ENCODE measurements at places on chromosomes 5 and 9.

DNA sequence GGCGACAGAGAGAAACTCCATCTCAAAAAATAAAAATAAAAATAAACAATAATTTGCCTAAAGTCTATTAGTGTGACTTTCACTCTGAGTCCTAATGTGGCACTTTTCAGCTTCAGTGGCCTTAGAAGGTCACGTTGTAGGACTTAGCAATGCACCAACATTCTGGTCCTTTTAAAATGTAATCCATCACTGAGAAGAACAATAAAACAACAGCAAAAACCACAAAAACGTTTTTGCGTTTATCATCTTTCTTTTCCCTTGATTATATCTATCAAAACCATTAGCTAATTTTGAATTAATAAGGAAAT is 190.1 kb upstream of the ZNF608 start:
- DNase-seq = no peak

- no peak for DNase-seq
Observed at GRCh38 chr5:58486290-58486689, 4.9 kb upstream of the GAPT start.

GRCh38 chr5:173626505-173626820 is 10.0 kb upstream of the BOD1 start:
- no peak for DNase-seq

DNA sequence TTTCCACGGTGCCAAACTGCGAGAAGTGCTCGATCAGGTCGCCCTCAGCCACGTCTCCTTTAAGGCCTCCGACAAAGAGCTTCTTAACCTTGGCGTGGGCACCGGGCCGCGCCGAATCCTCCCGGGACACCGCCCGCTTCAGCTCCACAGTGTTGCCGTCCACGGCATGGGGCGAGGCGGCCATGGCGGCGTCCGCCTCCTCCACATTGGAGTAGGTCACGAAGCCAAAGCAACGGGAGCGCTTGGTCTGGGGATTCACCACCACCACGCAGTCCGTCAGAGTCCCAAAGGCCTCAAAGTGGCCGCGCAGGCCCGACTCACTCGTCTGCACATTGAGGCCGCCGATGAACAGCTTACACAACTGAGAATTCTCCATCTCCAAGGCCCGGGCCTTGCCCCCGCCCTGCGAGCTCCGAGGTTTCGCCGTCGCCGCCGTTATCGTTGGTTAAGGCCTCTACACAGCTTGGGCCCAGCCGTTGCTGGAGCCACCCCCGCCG is 424 bp downstream of the HNRNPA0 start:
- peak; percentile 16 for DNase-seq

- DNase-seq = no peak
Observed at GRCh38 chr5:44511596-44511995, 122.4 kb upstream of the FGF10 start.

GRCh38 chr5:39411061-39411460 is 13.7 kb downstream of the DAB2 start:
- DNase-seq = no peak

GRCh38 chr9:92764988-92765936 is 629 bp upstream of the BICD2 start:
- peak; percentile 96 for DNase-seq

DNA sequence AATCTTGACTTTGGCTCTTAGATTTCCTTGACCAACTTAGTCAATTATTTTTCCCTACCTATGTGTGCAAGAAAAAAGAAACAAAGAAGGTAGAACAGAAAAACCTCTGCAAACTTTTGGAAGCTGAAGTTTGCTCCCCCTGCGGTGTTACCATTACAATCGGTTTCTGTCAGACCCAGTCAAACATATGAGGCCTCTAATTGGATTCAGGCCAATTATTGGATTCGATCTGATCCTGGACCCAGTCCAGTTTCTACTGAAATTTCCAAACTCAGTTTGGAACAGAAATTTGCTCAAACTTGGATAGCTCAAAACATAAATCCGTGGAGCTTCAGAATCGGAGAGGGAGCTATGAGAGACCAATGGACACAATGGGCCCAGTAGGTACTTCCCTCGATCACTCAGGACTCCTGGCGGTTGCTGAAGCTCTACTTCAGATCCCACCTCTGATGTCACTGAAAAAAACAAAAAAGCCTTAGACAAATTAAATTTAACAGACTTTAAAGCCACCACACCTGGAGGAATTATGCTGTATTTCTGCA is 523.9 kb downstream of the DMRTA1 start:
- no peak for DNase-seq

DNA sequence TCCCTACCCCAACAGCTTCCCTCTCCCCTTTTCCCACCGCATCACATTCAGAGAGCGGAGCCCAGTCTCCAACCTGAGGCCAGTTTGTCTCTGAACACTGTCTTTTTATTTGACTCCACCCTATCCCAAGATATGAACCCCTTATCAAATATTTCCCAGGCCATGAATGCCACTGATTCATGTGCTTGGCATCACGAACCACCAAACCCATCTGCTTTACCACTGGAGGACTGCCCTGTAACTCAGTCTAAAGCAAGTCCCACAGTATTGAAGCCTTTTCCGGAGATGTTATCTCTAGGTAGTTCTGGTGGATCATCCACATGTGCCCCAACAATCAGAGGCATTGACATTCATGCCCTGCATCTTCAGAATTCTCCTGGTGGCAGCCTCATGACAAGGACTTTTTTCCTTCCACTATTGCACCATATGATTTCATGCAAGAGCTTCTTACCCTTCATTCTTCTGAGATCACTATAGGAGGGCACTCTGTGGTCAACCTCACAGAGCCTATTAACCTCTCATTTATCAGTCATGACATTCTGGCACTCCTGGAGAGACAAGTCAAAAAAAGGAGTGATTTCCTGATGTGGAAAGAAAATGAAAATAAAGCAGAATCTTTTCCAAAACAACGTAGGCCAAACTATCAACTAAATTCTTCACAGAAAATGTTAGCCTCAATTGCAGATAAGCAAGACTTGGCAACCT is 12.3 kb upstream of the SPATA31D4 start:
- DNase-seq = no peak

DNA sequence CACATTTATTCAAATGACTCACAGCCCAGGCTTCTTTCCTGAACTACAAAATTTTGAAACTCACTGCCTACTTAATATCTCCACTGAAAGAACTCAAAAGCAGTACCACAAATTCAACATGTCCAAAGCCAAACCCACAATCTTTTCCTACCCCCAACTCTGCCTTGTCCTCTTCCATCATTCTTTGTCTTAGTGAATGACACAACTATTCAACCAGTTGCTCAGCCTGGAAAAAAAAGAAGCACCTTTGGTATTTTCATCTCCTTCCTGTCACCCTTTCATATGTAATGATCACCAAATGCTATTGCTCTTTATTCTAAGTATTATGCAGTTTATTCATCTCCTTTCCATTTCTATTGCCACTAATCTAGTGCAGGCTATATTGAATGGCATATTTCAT is 216.3 kb downstream of the TMEM232 start:
- no peak for DNase-seq

DNA sequence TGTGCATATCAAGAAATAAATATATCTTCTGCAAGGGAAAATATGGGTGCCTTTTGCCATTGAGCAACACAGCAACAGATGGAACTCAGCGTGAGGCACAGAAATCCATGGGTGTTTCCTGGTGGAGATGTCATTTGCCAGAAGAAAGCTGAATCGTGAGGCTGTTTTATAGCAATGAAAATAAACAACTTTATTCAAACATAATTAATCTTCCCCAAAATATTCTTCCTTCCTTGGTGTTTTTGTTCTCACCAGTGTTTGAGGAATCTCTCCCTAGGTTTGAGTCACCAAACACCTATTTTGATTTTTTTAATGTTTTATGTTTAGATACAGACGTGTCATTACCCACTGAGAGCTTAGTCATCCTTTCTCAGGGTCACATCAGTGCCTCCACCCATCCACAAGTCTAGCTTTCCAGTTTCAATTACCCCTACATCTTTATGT is 65.8 kb upstream of the PAPPA start:
- DNase-seq = no peak

DNA sequence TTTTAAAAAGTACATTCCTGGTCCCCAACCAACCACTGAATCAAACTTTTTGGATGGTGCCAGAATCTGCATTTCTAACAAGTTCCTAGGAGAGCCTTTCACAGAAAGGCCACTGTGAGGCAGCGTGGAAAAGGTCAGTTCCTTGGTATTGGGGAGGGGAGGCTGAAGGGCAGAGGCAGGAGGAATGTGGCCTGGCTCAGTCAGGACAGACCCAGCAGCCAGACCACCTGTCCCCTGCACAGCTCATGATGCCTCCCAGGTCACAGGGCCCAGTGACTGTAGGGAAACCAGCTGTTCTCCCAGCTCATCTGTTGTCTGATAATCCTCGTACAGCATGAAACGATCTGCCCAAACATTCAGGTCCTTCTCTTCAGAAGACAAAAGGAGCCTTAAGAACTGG is 132.9 kb downstream of the LHFPL2 start:
- no peak for DNase-seq

- DNase-seq = no peak
Observed at GRCh38 chr9:100430286-100430940, 3.5 kb downstream of the MSANTD3 start.

DNA sequence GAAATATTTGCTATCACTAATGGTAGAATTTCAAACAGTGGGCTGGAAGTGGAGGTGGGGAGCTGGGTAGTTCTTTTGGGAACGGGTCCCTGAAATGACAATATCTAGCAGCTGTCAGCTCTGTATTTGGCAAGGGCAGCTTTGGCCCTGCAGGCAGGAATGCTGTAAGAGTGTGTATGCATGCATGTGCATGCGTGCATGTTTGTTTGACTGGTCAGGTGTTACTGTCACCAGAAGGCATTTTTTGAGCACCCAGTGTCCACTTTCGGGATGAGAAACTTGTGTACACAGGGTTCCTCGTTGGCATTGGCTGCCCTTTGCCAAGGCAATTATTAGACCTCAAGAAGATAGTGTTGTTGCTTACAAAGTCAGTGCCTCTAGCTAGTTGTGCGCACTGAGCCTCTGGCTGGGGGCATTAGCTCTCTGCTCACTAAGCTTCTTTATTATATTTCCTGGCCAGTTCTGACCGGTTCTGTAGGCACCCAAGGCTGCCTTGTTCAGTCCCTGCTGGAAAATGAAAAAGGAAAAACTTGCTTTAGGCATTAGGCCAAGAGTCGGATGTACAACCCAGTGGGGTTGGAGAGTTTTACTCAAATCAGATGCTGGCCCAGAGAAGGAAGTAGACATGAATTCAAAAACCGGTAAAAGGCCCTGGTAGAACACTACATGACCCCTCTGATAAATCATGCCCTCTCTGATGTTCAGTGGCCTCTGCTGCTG is 2.0 kb downstream of the CYFIP2 start:
- DNase-seq = no peak

Measured in HuH-7 (cell line).